ENCODE measurements at places on chromosomes 5 and 9.

GRCh38 chr5:161548487-161549094 is 2.1 kb upstream of the GABRB2 start:
- DNase-seq = no peak

- DNase-seq = no peak
Observed at GRCh38 chr9:118533101-118533500, 828.9 kb downstream of the TLR4 start.

GRCh38 chr9:87498046-87498810 is 561 bp downstream of the DAPK1 start:
- no peak for DNase-seq

- DNase-seq = no peak
Observed at GRCh38 chr9:90961375-90961774, 159.8 kb downstream of the SYK start.

DNA sequence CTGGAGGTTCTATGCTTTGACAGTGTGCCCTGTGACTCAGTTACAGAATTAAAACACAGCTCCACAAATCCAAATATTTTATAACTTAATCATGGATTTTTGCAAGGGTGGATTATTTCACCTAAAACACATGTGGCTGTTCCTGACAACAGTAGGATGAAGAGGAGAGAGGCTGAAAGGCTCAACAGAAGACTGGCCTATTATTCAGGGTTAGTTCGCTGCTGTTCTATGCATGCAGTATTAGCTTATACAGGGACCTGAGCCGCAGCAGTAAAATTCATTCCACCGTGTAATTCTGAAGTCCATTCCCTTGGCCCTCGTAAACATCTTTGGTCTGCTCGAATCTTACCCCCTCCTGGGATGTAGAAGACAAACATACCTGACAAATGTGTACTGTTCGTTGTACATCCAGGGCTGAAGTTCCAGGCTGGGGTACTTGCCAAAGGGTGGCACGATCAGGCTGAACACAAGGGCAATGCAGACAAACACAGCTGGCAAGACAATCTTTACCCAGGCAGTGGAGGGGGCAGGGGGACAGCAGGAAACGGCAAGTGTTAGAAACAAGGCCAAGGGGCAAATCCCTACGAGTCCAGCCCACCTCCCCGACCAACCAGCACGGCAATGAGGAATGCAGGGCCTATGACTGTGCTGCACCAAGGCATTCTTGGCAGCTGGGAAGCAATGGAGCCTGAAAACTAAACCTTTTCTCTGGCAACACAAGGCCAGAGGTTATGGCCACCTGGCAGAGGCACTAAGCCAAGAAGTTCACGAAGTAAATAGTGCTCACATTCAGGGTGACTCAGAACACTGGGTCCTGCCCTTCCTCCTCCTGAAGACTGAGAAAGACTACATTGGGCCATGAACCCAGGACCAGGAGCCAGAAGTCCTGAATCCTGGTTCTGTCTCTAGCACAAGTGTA is 46.8 kb downstream of the NIPSNAP3B start:
- DNase-seq = no peak

DNA sequence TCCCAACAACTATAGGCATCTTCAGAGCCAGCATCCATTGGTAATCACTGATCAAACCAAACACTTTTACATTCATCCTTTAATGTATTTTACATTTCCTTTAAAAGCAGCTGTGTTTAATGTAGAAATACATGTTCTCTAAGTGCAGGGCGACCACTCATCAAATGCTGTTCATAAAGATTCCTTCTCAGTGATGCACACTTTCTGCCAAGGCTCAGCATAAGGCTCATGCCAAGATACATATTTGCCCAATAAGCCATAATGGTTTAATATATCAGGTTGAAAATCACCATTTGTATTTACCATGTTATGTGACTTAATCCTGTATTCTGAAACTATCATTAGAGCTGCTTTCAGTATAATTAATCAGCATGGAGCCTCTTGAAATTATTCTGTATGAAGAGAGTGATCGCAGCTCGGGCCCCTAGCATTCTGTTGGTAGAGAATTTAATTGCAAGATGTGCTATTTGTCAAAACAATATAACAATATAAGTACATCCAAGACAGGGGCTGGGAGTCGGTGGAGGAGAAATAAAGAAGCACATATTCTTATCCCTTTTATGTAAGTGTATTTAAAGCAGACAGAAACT is 267.5 kb downstream of the EBF1 start:
- no peak for DNase-seq

- DNase-seq = no peak
Observed at GRCh38 chr9:37998881-37999587, 70.0 kb downstream of the SHB start.

- DNase-seq = no peak
Observed at GRCh38 chr9:134071149-134071548, 3.3 kb upstream of the BRD3 start.

GRCh38 chr5:141846031-141846430 is 32.2 kb downstream of the PCDH1 start:
- DNase-seq = no peak

- no peak for DNase-seq
Observed at GRCh38 chr5:99247346-99247745, 318.5 kb upstream of the CHD1 start.

DNA sequence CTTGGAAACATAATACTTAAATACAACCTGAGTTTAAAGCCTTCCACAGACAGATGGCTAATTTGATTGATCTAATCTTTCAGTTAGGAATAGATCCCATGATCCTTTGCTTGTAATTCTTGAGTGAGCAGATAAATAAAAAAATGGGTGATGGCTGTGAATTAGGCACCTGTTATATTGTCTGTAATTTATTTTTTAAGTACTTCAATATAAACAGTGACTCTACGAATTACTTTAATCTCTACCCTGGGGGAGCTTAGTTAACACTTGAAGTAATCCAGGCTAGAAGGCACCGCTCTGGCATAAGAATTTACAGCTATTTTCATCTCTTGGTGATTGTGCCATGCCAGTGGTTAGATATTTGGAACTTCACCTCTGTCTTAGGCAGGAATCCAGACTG is 9.0 kb downstream of the EGFLAM start:
- no peak for DNase-seq

- no peak for DNase-seq
Observed at GRCh38 chr5:76716456-76717157, 681 bp downstream of the F2R start.

DNA sequence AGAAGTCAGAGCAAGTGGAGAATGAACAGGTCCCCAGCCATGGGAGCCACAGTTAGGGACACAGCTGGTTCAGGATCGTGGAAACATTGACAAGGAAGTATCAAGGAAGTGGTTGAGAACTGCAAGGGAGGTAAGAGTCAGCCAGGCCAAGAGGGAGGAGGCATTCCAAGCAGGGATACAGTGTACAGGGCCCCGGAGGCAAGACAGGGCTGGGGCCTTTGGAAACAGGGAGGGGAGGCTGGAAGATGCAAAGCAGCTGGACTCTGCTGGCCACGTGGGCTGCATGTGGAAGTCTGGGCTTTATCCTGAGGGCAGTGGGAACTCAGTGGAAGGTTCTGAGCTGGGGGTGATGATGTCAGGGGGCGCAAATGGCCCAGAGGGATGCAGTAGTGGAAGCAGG is 14.2 kb downstream of the CCDC180 start:
- no peak for DNase-seq

GRCh38 chr5:140311011-140311467 is 8.1 kb upstream of the PFDN1 start:
- DNase-seq = no peak

GRCh38 chr9:135079018-135079417 is 8.4 kb upstream of the OLFM1 start:
- DNase-seq = no peak

DNA sequence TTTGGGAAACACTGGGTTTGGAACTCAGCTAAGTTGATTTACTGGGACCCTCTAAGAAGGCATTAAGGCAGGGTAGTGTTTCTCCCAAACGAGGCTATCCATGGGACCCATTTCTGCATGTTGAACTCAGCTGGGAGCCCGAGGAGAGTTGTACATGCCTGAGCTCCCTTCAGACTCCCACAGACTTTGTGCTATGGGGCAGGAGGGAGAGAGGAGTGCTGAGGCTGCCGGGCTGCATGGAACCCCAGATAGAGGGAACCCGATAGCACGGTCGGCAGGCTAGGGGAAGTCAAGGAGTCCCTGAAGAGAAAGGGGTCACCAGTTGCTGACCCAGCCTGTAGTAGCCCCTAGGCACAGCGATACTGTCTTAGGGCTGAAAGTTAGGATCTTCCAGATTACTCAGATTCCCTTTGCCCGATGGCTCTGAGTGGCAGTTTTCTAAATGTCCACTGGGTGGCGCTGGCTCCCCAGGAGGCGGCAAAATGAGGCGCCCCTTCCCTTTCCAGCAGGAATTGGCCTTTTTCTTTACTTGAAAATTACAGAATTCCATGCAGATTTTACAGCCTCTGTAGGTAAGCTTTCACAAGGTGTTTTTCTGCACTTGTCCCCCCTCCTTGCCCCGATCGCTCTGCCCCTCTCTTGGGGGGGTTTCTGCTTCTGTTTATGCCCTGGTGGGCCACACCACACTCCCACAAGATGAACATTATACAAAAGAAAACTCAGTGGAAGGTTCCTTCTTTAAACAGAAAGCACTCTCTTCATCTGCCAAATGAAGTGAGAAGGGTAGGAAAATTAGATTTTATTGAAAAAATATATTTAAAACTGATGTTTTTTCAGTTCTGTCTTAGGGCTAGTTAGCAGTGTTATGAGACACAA is 17.8 kb downstream of the NANS start:
- DNase-seq = peak; percentile 46

DNA sequence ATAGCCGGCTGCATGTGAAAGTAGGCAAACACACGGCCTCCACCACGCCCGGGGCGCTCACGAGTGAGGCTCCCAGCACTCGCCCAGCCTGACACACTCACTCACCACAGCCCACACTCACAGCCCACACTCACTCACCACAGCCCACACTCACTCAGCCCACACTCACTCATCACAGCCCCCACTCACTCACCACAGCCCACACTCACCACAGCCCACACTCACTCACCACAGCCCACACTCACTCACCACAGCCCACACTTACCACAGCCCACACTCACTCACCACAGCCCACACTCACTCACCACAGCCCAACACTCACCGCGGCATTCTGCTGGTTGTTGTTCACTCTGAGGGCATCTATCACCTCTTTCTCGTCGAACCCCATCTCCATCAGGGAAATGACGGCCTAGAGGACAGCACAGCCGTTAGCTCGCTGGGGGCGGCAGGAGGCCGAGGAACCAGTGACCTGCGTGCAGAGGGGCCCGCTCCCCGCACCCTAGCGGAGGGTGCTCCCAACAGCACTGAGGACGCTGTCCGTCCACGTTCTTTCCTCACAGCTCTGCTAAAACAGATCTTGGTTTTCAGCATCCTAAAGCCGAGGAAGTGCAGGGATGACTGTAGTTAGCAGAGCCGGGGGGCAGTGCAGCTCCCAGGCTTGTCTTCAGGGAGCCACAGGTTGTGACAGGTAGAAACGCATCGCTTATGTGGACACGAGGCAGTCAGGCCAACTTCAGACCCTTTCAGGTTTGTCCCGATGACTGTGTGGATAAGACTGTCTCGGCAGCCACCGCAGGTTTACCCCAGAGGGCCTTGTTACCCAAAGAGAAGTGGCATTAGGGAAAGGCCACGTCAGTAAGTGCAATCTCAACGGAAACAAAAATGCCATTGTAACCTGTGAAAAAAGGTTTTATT is 21.6 kb downstream of the UBAC1 start:
- DNase-seq = no peak

GRCh38 chr9:89438194-89438593 is 59.7 kb downstream of the SEMA4D start:
- no peak for DNase-seq

- no peak for DNase-seq
Observed at GRCh38 chr5:122880749-122881148, 35.3 kb downstream of the SNX24 start.

DNA sequence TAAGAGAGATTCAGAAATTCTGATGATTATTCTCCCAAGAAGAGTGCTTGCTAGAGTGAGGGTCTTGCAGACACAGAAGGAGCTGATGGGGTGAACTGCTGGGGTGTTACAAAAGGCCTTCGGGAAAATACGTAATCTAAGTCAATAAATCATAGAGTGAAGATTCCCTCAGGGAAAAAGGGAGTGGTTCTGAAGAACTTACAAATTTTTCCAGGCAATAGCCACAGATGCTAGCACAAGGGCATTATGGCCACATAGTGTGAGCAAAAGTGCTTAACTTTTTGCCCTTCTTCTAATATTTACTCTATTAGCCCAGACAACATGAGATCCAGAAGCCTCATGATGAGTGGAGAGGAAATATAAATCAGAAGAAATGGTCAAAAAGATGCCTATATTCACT is 137.3 kb downstream of the TMC1 start:
- DNase-seq = no peak

- DNase-seq = no peak
Observed at GRCh38 chr5:94693043-94693822, 74.8 kb downstream of the SLF1 start.

- no peak for DNase-seq
Observed at GRCh38 chr5:73668486-73669111, 42.6 kb downstream of the ARHGEF28 start.

DNA sequence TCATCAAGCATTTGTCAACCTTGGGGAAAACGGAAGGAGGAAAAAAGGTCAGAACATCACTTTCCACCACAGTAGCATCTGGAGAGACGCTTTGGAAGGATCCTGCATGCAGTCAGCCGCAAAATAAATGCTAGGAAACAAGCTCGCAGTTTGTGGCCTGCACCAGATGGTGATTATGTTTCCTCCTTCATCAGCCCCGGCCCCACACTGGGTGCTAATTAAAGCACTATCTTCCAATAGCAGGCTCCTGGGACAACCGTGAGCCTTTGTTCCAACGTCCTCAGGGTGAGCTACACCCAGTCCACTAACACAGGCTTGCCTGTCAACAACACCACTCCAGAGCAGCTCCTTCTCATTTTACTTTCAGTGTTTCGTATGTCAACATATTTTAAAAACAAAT is 64.0 kb downstream of the RNF130 start:
- no peak for DNase-seq

DNA sequence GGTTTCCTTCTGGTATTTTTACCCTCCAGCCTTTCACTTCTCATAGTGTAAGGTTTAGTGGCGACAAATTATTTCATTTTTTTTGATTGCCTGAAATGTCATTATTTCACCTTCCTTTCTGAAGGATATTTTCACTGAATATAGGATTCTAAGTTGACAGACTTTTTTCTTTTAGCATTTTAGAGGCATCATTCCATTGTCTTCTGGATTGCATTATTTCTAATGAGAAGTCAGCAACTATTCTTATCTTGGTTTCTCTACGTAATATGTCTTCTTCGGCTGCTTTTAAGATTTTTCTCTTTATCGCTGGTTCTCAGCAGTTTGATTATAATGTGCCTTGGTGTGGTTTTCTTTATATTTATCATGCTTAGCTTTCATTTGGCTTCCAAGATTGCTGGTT is 194.2 kb downstream of the GAPVD1 start:
- DNase-seq = no peak

GRCh38 chr5:61119066-61119465 is 43.2 kb downstream of the SMIM15 start:
- DNase-seq = no peak
